ENCODE measurements at places on chromosomes 3 and 15.

- DNase-seq, result no peak
These were observed 341.6 kb upstream of the NR2E3 start for GRCh38 chr15:71468715-71469114.

DNA sequence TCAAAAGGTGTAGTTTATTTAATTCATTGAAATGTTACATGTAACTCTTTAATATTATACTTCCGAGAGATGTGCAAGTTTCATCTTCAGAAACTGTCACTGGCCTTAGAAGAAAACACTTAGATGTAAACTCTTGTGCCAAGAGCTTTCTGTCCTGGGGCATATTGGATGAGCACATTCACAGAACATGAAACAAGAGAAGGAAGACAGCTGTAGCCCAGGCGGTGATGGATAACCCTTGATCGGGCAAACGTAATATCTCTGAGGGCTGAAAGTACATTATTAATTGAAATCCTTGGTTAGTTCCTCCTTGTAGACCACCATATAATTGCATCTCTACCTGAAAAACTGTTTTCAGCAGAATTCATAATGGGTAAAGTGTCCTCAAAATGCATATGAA, 67.4 kb downstream of the MECOM start:
- DNase-seq, result no peak

- DNase-seq, result no peak
These were observed 53.9 kb upstream of the TP63 start for GRCh38 chr3:189577050-189577951.

GRCh38 chr15:89356634-89357298, 22.1 kb upstream of the POLG start:
- DNase-seq, result no peak

GRCh38 chr3:152977366-152977765, 142.4 kb downstream of the P2RY1 start:
- no peak for DNase-seq

DNA sequence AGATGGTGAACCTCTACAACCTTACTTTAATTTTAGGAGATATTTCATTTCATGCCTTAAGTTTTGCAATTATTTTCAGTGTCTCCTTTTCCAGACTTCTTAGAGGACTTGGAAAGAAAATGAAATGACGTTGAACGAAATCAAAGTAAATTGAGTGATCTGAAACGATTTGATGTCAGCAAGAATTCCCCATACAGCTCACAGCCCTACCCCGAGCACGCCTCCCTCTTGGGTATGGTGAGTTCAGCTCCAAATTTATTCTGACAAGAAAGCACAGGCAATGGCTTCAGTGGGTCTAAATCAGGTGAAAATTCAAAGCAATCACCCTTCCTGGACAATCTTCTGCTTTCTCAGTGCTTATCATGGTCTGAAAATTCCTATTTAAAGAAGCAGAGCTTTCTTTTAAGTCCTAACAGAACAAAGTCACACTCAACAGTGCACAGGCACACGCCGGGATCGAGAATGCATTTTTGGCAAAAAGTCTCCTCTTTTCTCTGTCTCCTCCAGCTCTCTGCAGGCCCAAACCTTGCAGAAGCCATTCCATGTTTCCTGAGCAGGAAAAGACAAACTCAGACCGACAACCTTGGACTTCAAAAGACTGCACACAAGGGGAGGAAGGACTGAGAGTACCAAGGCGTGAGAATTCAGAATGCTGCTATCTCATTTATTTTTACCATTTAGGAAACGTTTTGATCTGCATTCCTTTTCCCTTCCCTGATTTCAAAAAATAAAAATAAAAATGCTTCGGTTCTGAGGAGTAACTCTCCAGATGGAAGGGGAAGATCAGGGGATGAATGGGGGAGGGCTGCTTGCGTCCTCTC, 72.0 kb downstream of the CCNL1 start:
- no peak for DNase-seq

DNA sequence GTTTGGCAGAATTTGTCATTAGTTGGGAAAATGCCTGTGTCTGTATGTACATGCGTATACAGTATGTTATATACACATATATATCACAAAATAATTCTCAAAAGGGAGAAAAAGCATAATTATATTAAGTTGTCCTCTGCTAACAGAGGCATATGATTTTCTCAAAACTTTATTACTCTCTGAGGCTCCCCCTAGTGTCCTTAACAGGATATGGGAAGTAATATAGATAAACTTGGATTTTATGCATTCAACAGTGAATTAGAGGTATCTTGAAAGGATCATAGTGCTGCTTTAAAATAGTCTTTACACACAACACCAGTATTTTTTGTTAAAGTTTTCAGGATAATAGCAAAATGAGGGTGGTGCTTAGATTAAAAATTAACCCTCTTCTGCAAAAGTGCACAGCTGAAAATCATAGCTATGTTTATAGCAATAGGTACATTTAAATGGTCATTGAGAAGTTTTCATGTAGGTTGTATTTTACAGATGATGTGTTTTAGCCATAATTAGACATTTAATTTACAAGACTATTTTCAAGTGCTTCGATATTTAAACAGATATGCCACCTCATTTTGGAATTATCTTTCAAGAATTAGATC, 454.0 kb upstream of the ROBO2 start:
- DNase-seq, result no peak

GRCh38 chr3:16294844-16295243, 29.8 kb downstream of the OXNAD1 start:
- DNase-seq, result no peak

- DNase-seq, result no peak
These were observed 1055.4 kb downstream of the AGBL1 start for GRCh38 chr15:87135109-87135508.

GRCh38 chr3:118936811-118937210, 97.8 kb downstream of the IGSF11 start:
- no peak for DNase-seq

- no peak for DNase-seq
These were observed 14.5 kb downstream of the TIGIT start for GRCh38 chr3:114308377-114308776.

- DNase-seq, result no peak
These were observed 271.4 kb upstream of the RARB start for GRCh38 chr3:25156626-25157025.

- DNase-seq, result no peak
These were observed 118.7 kb downstream of the PPM1L start for GRCh38 chr3:160874736-160875135.

GRCh38 chr3:24086206-24086605, 141.1 kb downstream of the NR1D2 start:
- DNase-seq, result no peak

GRCh38 chr15:31442226-31442625, 115.6 kb downstream of the KLF13 start:
- no peak for DNase-seq

- DNase-seq, result no peak
These were observed 105.1 kb downstream of the MEX3B start for GRCh38 chr15:81940467-81941451.

DNA sequence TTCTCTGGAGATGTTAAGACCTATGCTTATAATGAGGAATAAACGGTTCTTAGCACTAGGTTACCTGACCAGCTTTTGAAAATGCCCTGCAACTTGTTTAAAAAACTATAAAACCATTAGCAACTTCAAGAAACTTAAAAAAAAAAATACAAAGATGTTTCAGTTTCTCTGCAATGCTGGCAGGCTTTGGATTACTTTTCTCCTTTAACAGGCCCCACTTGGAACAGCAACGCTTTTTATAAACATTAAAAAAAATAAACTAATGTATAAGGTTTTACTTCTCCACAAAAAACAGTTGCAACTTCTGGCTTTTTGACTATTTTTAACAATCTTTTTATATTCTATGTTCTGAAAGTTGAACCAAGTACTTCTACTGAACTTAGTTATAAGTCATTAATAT, 1006.7 kb downstream of the ROBO1 start:
- DNase-seq, result no peak

GRCh38 chr3:147652651-147653366, 243.6 kb downstream of the ZIC1 start:
- DNase-seq, result no peak
